HCT116 (cell line): ENCODE measurements at places on chromosomes 2 and 18.

DNA sequence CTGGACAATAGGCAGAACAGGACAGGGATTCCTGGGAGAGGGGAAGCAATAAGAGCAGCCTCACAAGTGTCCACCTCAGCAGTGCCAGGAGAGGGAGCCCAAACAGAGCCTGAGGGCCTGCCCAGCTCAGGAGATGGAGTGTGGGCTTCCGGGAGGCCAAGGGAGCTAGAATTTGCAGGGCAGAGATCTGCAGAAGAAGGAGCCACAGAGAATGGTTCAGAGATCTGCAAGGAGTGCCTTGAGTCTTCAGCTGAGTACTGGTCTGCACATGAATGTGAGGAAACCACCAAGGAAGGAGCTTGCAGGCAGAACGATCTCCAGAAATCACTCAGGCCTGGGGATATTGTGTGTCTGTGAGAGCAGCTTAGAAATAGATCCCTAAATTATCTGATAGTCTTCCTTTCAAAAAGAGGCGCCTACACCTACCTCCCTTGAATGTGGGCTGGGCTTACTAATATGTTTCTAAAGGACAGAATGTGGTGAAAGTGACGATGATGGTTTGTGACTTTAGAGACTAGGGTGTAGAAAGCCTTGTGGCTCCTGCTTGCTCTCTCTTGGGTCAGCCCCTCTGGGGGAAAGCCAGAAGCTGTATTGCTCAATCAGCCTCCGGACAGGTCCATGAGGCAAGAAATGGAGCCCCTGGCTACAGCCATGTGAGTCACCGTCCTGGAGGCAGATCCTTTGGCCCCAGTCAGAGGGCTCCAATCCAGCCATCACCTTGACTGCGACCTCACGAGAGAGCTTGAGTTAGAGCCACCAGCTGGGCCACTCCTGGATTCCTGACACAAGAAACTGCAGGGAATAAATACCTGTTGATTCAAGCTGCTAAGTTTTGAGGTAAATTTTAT is 7.6 kb upstream of the LPIN1 start:
- DNase-seq = peak; percentile 39

- DNase-seq = no peak
Observed at GRCh38 chr18:6857300-6857699, 127.8 kb downstream of the ARHGAP28 start.

DNA sequence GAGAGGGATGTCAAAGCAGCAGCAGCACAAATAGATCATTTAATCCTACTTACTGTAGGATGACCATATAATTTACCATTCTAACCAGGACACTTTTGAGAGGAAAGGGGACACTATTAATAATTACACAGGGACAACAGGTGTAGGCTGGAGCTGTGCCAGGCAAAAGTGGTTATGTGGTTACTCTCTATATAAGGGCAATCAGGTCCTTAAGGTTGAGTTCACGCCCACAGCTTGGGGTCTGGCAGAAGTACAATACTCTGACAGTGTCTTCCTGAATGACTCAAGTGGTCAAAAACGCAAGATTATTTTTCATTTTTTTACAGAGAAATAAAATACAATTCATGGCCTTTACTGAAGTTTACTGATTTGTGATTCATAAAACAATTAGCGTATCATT is 2.8 kb downstream of the PREPL start:
- DNase-seq = no peak

DNA sequence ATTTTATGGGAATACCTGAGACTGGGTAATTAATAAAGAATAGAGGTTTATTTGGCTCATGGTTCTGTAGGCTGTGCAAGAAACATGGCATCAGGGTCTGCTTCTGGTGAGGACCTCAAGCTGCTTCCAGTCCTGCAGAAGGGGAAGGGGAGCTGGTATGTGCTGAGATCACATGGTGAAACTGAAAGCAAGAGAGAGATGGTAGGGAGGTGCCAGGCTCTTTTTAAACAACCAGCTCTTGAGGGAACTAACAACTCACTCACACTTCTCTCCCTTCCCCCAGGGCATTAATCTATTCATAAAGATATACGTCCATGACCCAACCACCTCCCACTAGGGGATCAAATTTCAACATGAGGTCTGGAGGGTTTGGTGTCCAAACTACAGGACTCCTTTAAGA is 40.1 kb downstream of the AGPS start:
- DNase-seq = no peak

GRCh38 chr2:70820499-70820898 is at the start of gene CLEC4F:
Gene CLEC4F (minus strand): TSS chr2:70820599. CDS start chr2:70820523, 76 bp downstream.
- DNase-seq = no peak

DNA sequence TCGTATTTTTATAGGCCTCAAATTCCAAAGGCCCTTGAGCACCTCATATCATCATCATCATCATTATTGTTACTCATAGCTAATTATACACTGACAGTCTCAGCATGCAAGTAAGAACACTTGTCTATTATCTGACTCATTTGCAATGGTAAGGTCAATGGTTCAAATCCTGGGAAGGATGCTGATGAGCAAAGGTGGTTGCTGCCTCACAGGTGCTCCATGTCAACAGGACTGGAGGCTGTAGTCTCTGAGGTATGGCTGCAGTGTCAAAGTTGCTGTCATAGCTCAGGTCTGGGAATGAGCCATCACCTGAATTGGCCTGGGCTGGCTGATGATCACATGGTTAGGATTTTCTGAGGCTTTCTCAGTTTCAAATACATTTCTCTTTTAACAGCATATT is 379.3 kb downstream of the BCL11A start:
- DNase-seq = no peak

- no peak for DNase-seq
Observed at GRCh38 chr2:39571111-39571731, 94.5 kb upstream of the TMEM178A start.

GRCh38 chr2:17793803-17794354 is 22.4 kb upstream of the MSGN1 start:
- DNase-seq = no peak

DNA sequence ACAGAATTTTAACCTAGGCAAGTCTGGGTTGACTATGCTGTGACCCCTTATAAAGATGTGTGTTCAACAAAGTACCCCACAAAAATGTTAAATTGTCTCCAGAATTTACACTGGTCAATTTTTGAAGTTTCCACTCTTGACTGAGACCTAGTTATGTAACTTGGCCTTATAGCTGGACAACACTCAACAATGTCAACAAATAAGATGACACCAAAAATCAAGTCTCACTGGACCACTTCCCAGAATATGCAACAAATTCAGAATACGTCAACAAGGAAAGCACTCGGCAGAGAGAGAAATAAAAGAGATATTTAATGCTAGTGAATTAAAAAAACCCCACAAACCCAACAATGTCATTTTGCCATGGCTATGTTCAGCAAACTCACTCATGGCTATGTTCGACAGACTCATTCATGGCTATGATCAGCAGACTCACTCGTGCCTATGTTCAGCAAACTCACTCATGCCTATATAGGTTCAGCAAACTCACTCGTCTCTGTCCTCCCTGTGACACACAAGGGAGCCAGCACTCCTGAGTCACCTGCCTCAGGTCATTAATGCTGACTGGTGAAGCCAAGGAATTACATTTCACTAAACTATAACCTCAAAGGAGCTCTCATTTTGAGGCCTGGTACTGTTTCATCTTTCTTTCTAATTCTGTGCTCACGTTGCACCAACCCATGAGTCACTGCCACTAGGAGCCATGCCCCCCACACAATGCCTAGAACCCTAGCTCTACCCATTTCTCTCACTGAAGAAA is 72.7 kb downstream of the PTPN2 start:
- DNase-seq = peak; percentile 28

GRCh38 chr2:23549821-23550530 is 165.0 kb downstream of the KLHL29 start:
- DNase-seq = no peak

- no peak for DNase-seq
Observed at GRCh38 chr2:83784947-83785346, 674.1 kb downstream of the SUCLG1 start.

DNA sequence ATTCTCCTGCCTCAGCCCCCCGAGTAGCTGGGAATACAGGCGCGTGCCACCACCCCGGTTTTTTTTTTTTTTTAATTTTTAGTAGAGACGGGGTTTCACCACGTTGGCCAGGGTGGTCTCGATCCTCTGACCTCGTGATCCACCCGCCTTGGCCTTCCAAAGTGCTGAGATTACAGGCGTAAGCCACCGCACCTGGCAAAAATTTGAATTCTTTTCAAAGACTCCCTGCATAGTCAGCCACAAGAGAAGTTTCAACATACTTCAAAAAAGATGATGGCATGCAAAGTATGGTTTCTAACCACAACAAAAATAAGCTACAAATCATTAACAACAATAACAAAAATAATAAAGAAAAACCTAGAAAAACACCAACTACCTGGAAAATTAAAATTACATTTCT is 22.0 kb downstream of the HYCC2 start:
- DNase-seq = no peak

- DNase-seq = no peak
Observed at GRCh38 chr2:71926876-71927756, 220.5 kb downstream of the CYP26B1 start.

DNA sequence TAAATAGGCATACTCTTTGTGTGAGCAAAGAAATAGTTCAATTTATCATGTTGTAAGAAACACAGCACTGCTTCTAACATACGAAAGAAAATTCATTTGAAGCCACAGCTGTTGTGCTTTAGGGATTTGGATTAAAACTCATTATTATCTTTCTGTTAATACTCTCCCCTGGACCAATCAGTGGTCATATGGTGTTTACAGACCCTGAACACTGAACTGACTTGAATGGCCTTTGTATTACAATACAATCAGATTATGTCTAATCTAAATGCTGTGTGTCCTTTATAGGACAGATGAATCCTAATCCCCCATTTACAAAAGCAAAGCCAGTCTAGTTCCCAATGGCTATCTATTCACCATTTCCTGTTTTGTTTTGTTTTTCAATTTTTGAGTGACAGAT is 36.5 kb downstream of the ZNF385B start:
- DNase-seq = no peak

GRCh38 chr2:64168756-64169155 is 24.5 kb upstream of the PELI1 start:
- no peak for DNase-seq

GRCh38 chr2:217657252-217657651 is 345.5 kb downstream of the TNS1 start:
- DNase-seq = no peak

- no peak for DNase-seq
Observed at GRCh38 chr2:237533668-237534161, 32.7 kb upstream of the PRLH start.

DNA sequence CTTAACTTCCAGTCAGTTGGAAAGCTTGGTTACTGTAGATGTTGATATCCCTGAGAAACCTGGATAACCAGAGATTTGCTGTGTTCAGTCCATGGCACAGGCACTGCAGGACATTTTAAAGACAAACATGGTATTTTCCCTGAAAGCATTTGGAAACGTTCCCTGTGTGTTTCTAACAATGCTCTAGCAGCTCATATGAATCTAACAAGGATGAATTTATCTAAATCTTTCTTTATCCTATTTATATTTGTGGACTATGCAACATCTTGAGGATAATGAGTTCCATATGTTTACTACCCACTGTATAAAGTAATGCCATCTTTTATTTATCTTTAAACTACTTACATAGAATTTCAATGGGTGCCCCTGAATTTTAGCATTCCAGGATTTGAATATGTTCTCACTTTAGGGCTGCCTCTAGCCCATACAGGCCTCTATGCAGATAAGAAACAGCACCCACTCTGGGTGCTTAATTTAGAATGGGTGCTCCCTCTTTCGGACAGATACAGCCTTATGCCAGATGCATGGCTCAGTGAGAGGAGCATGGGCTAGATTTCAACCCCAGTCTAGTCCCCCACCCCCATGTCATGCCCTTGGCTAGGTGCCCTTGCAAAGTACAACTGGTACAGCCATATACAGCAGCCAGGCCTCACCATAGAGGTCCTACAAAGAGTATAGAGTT is 50.6 kb upstream of the NEMP2 start:
- DNase-seq = no peak

DNA sequence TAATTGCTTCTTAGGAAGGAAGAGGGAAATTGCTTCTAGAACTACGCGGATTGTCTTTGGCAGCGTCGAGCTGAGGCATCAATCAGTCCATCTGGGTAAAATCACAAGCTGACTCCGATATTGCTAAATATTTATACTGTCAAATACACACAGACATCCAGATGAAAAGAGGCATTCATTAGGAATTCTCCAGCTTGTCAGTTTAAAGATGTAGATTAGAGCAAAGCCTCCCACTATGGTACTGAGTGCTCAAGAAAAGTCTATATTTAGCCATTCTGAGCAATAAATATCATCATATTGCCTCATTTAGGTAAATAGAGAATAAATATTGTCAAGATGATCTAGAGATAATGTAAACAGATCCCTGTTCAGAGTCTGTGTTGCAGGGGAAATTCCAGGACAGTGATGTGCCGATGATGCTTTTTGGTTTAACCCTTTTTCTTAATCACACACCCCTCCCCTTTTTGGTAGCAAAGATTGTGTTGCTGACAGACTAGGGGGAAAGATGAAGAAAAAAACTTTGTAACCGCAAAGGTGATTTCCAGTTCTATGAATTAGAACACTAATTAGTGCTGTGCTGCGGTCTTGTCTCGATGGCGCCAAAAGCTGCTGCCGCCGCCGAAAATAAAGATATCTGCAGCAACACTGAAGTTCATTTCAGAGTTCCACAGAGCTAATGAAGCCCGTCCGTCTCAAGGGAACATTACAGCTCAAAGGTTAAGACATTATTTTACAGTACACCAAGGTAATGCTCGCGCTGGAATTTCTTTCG is 171.8 kb downstream of the PTGR3 start:
- DNase-seq = no peak

DNA sequence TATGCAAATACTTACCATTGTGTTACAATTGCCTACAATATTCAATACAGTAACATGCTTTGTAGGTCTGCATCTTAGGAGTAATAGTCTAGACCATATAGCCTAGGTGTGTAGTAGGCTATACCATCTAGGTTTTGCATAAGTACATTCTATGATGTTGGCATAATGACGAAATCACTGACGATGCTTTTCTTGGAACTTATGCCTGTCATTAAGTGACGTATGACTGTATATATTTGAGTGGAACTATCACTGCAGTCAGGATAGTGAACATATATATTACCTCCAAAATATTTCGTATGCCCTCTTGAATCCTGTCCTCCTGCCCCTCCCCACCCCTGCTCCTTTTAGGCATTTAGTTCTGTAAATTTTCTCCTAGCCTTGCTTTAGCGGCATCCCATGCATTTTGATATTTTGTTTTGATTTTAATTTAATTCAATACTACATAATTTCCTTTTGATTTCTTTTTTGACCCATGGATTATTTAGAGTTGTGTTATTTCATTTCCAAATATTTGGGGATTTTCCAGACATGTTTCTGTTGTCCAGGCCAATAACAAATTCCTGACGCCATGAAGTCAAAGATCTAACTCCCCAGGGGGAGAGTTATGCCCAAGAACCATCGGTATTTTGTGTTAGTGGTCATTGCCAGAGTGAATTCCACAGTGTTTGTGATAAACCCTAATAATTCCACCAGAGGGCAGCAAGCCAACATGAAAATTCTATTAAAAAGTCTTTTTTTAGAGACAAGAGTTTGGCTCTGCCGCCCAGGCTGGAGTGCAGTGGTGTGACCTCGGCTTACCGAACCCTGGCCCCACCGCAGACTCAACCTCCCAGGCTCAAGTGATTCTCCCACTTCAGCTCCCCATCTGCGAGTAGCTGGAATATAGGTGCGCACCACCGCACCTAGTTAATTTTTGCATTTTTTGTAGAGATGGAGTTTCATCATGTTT is 24.2 kb upstream of the CASP8 start:
- DNase-seq = no peak
